Stimulated activated CD4-positive, alpha-beta T cell treated with anti-CD3 and anti-CD28 coated beads, Interleukin-2, amount 100 ng/mL, for 24 hours (primary cell): ENCODE measurements at places on chromosomes 6 and 20.

DNA sequence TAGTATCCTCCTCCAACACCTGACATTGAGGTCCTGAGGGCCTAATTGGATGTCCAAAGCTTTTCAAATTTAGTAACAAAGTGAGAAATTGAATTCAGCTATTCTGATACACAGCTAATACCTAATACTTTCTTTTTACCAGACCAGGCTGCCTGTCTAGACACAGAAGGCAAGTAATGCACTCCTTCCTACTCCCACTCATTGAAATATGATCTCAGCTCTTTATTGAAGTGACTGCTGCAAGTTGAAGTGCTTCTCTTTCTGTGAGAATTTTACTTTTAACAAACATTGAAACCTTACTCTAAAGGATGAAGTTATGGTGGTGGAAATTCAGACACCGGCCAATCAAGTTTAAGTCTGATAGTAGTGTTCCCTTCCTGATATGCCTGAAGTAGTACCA, 90.8 kb upstream of the OGFRL1 start:
- DNase-seq, result no peak

DNA sequence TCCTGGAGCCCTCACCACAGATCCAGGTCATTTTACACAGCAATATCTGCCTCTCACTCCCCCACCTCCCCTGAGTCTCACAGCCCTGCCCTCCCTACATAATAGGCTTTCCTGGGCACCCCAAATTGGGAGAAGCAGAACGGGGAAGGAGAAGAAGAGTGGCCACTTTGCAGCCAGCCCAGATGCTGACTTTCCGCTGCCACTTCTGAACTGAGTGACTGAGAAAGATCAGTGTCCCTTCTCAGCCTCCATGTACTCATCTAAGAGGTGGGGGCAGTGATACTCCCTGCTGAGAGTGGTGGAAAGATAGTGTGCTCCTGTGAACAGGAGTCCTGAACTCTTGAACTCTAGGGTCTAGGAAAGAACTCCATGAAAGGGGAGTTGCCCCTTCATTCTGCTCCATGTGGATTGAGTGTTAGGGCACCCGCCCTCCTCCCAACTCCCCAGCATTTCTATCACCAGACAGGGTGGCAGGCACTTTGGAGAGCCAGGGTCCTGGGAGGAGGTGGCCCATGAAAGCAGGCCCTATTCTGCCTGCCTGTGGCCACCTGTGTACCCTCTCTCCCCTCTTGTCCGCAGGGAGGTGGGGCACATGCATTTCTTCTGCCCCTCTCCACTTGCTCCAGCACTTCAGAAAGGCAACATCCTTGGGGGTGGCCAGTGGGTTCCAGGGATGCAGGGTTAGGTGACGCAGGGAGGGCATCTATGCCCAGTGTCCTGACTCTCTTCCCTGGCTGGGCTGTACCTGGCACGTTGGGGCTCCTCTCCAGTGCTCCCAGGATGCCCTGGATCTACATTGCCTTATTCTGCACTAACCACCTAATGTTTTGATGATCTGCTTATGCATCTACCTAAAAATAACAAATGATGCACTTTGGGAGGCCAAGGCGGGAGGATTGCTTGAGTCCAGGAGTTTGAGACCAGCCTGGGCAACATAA, 38.3 kb upstream of the MRPS18A start:
- DNase-seq, result no peak

- no peak for DNase-seq
These were observed 160.9 kb downstream of the DTNBP1 start for GRCh38 chr6:15501826-15502445.

GRCh38 chr20:32798046-32798981, 21.4 kb upstream of the MAPRE1 start:
- no peak for DNase-seq

DNA sequence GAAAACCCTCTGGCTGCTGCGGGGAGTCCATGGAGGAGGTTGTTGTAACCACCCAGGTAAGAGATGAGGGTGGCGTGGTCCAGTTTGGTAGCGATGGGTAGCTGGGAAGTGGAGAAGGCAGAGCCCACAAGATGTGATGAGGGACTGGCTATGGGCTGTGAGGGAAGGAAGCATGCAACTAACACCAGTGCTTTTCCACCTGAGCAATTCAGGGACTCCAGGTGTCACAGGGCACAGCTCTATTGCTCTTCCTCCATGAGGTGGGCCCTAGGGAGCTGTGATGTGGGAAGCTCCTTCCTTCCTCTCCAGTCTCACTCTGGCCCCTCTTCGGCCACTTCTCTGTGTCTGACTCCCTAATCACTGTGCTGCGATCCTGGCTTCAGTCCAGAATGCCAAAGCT, 32.4 kb upstream of the TGM6 start:
- DNase-seq, result no peak

DNA sequence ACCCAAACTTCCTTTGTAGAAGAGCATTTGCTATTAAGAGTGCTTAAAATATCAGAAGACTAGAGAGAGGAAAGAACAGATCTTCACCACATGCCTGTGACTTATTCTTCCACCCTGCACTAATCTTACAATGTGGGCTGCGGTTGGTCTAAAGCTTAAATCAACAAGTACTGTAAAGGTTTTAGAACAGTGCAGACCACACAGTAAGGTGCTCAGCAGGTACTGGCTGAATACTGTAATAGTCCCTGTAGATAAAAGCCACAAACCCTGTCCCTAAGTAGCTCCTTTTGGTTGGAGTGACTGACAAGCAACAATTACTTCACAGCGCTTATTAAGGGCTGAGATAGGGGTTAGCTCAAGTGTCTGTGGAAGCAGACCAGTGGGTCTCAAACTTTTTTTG, 972 bp upstream of the PHF3 start:
- no peak for DNase-seq

GRCh38 chr20:9493803-9494202, 20.6 kb upstream of the LAMP5 start:
- DNase-seq, result no peak

DNA sequence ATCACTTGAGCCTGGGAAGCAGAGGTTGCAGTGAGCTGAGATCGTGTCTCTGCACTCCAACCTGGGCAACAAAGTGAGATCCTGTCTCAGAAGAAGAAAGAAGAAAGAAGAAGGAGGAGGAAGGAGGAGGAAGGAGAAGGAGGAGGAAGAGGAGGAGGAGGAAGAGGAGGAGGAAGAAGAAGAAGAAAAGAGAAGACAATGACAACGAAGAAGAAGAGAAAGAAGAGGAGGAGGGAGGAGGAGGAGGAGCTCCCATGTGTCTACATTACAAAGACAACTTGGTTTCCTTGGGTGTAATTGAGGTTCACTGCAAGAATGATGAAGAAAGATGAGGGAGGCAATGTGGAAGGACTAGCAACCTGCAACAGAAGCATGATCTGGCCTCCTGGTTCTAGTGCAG, 21.3 kb upstream of the CEP85L start:
- no peak for DNase-seq

DNA sequence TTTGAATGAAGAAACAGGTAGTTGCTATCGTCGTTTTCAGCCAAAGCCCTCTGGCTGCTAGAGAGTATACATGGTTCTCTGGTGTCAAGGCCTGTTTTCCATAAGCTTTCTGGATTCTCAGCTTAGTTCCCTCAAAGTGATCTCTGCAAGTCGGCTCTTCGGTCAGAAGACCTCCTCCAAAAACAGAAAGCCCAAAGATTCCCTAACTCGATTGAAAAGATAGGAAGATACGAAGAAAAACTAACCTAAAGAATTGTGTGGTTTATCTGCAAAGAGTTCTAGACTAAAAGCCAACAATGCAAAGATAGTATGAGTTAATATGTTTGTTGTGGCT, 545 bp upstream of the ASCC3 start:
- DNase-seq, result no peak

- no peak for DNase-seq
These were observed 174.5 kb downstream of the COL21A1 start for GRCh38 chr6:56072856-56073255.

DNA sequence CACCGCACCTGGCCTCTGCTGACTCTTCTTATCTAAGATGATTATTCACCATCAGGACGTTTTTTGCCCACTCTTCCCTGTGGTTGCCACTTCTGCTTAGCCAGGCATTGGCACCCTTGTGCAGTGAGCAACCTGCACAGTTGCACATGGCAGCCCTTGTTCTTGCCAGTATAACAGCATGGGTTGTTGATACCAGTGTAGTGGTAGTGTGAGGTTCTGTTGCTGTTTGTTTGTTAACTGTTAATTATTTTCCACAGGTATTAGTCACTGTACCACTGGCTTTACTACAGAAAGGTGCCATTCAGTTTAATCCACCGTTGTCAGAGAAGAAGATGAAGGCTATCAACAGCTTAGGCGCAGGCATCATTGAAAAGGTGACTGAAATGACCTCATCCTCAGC, 52.1 kb downstream of the DEK start:
- DNase-seq, result no peak

GRCh38 chr6:153591159-153591558, 447.9 kb upstream of the OPRM1 start:
- DNase-seq, result no peak

GRCh38 chr6:10582774-10583508, 61.8 kb downstream of the GCNT2 start:
- DNase-seq, result no peak

- DNase-seq, result no peak
These were observed 3.1 kb downstream of the TRAF3IP2 start for GRCh38 chr6:111602481-111603011.

DNA sequence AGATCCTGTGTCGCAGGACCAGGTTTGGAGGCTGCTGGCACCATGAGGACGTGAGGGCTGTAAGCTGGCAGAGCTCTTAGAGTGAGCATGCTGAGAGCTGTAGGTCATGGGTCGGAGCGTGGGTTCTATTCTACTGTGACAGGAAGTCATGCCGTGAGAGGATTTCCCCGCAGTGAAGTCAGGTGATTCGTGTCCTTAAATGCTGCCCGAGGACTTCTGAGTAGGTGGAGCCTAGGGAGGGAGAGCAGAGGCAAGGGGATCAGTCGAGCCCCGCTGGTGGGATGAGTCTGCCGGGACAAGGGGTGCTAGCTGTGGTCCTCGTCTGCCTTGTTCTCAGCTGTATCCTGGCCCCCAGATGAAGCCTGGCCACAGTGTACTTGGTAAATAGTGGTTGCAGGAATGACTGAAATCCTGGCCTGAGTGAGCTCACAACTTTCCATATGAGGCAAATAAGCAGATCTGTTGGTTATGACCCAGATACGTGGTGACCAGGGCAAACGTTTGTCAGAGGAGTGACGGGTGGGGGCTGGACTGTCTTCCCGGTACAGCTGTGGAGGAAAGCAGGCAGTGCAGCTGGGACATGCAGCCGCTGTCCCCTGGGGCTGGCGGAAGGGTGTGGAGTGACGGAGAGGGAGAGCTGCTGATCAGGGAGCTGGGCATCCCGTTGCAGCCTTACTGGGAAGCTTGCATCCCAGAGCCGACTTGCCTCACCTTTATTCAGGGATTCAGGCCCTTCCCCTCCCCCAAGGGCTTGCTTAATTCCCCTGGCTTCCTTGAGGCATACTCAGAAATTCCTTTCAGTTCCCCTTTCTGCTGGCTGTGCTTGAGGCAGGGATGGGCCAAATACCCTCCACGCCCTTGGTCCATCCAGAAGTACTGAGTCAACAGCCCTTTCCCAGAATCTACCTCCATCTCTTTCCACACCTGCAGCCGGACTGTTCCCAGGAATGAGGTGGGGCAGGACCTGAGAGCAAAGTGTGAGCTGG, 250.9 kb upstream of the RREB1 start:
- DNase-seq, result peak; percentile 47

DNA sequence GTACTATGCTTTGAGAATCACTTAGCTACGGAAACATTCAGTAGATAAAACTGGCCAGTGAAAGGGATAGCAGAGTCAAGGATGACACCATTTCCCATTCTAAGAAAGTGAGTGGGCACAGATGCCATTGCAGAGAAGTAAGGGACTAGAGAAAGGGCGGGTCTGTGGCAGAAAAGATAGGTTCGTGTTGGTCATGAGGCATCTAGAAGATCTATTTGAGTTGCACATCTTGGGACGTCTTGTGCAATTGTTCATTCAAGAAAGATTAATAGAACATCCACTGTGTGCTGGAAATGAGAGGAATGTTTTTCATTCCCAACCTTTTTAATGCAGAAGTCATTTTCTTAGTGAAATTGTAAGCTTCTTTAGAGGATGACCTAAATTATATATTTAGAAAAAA, 161.7 kb downstream of the PLCB1 start:
- no peak for DNase-seq

DNA sequence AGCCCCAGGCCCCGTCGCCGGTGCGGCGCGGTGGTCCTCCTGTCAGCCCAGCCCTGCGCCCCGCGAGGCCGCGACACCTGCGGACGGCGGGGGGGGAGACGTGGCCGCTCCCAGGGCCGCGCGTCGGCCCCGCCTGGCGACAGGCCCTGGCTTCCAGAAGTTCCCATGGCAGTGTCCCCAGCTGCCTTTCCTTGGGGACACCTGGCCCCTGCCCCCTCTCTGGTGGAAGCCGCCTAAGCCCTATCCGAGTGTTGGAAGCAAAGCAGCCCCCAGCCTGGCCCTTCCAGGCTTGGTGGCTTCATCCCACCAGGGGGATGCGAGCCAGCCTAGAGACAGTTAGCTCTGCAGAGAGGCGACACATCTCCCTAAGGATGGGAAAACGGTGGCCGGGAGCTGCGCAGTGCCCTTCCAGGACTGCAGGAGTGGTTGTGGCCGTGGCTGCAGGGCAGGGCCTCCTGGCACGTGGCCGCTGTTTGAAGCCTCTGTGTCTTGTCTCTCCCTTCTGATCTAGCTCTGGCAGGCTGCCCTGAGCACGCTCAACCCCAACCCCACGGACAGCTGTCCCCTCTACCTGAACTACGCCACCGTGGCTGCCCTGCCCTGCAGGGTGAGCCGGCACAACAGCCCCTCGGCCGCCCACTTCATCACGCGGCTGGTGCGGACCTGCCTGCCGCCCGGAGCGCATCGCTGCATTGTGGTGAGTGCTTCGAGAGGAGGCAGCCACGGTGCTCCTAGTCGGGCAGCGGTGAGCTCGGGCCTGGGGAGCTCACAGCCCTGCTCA, 816 bp downstream of the NPEPL1 start:
- DNase-seq, result peak; percentile 22

DNA sequence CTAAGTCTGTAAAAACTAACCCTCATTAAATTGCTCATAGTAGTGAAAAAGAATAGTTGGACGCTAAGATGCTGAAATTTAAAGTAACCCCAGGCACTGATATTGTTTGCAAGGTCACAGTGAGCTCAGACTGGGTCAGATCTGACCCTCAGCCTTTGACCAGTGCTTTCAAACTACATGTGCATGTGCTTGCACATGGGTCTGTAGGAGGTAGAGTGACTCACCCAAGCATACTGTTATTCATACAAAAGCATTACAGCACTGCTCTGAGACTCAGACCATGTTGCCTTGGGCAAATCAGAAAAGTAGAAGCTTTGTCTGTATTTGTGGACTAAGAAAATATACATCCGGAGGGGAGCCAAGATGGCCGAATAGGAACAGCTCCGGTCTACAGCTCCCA, 326.4 kb upstream of the MARCKS start:
- DNase-seq, result no peak

GRCh38 chr6:111339294-111339693, 143.7 kb downstream of the REV3L start:
- no peak for DNase-seq

GRCh38 chr6:122660296-122660695, 50.1 kb downstream of the PKIB start:
- no peak for DNase-seq
